Jurkat, Clone E6-1 (cell line): ENCODE measurements at places on chromosomes 5 and 9.
A peak's percentile ranks its signal among the peaks of the same experiment; 100 is the strongest.

GRCh38 chr5:152349683-152350526 lies 55.2 kb downstream of the NMUR2 start:
- DNase-seq, result peak; percentile 28

GRCh38 chr5:95641741-95642220 lies 4.8 kb upstream of the RFESD start:
- DNase-seq, result no peak

DNA sequence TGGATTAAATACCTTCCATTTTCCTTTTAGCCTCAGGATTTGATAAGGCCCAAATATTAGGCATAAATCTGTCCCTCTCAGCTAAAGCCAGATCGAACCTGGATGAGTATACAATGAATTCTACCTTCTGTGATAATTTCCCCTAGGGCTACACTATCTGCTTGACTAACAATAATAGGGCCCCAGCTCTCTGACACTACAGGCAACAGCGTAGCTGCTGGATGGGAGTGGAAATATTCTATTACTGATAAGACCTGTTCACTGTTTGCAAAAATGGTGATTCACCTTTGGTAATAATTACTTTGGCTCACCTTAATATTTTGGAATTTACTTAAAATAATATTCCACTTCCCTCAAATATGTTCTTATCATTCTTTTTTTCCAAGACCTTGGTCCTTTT lies 644.2 kb upstream of the SEMA6A start:
- no peak for DNase-seq

DNA sequence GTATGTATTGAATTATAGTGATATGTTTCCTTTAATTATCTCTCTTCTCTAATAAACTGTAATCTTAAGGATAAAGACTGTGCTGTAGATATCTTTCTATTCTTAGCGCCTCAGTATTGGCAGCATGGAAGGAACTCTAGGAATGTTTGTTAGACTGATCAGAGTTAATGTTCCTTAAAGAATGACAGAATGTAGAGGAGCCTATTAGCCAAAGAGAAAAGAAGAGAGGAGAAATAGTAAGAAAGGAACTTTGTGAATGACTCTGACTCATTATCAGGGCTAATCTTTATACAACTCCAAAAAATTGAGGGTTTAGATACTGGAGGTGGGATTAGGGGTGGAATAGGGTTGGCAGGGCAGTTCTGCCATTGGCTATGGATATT lies 59.0 kb upstream of the NUDT12 start:
- DNase-seq, result no peak

DNA sequence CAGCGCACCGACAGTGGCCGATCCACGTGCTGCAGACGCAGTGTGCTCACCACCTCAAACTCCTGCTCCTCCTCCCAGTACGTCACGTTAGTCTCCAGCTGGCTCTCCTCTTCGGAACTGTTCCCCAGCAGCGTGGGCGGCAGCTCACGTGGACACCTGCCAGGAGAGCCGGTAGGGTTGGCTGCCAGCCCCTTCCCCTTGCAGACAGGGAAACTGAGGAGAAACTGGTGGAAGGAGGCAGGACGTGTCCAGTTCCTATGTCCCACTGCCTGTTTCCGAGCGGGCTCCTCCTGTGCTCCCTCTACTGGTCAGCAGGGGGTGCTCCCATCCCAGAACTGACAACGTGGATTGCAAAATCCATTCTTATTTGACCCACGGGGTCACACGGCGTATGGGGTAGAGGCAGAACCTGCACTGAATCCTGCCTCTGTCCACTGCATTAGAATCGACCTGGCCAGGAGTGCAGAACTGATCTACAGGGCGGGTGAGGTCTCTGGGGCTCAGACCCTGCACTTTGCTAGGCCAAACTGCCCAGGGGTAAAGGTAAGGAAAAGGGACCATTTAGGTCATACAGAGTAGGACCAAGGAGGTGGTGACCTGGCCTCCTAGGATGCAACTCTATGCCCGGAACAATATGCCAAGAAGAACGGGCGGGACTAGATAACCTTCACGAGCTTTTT lies 25.7 kb downstream of the PDGFRB start:
- peak; percentile 22 for DNase-seq

DNA sequence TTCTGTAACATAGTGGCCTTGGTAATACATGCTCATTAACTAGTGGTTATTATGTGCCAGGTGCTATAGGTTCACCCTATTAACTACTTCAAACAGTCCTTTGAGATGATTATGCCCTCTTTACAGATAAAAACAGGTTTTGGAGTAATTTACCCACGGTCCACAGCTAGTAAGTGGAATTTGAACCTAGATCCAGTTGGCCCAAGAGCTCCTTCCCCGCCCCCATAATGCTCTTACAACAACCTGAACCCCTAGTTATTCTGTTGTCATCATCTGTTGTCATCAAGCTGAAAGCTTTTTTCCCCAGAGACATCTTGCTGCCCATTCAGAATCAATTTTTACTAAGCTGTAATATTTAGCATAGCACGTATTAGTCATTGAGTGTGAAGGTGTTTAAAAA lies 23.2 kb downstream of the XPA start:
- DNase-seq, result no peak

- DNase-seq, result no peak
Measured at GRCh38 chr9:89533411-89534095, 35.6 kb upstream of the SEMA4D start.

GRCh38 chr5:79471556-79471955 lies 42.4 kb downstream of the HOMER1 start:
- no peak for DNase-seq

DNA sequence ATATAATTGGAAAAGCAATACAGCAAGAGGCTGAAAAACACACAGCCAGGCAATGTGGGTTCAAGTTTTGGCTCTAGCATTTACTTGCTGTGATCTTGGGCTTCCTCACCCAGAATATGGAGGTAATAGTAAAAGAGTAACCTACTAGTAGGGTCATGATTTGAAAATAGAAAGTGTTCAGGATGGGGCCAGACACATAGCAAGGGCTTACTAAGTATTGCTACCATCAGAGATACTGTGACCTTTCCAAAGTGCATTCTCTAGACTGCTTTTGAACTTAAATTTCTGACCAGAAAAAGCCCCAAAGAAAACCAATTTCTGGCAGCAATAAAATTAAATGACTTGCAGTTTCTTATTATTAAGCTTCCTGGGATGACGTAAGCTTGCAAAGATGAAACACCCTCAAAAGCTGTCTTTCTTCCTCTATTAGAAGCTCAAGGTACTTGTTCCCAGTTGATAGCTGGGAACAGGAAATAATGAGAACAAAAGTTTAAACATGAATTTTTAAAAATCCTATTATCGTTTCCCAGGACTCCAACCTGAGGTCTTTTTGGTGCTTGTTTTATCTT lies 20.3 kb downstream of the SLC45A2 start:
- no peak for DNase-seq

DNA sequence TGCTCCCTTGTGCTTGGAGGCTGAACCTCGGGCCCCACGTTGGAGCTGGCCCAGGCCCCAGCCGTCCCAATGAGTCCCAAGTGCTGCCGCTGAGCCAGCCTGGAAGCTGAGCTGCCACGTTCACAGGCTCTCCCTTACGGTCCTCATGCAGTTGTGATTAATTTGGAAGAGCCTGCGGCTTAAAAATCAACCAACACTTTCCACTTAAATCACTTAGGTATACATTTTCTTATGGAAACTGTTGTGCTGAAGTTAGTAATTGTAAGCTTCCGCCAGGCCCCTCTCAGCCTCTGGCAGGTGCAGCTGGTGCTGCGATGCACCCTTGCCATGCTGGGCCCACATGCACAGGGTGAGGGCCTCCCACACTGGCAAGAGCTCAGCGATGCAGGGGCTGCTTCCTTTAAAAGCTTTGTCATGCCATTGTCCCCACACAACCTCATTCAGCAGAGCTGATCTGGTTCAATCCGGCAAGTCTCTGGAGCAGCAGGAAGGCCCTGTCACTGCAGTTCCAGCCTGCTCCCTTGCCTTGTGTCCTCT lies 61.0 kb downstream of the IPPK start:
- DNase-seq, result no peak

DNA sequence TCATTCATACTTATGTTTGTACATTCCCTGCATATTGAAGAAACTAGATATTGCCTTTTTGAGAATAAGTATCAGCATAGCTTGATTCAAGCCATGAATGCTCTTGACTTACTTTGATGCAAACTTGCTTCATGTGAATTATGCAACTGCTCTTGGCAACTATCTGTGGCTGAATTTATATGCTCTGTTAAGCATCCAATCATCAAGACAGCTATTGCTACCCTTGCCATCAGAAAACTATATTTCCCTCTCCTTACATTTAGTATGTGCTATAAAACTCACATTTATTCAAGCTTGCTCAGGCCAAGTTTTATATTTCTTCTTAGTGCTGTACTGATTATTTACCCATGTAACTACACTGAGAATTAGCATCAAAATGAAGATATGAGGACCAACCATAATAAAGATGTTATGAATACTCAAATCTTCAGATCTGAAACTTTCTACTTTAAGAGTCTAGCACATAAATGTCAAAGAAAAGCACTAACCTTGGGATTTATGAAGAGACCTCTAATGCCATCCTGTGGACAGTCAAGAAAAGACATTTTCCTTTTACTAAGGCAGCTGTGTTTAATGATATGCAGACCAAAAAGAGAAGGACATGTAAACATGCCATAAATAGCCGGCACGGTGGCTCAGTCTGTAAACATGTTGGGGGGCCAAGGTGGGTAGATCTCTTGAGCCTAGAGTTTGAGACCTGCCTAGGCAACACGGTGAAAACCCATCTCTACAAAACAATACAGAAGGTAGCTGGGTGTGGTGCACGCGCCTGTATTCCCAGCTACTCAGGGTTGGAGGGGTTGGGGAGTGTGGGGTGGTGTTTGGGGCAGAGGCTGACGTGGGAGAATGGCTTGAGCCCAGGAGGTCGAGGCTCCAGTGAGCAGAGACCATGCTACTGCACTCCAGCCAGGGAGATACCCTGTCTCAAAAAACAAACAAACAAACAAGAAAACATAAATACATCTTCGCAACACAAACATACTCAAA lies 267.0 kb upstream of the TYRP1 start:
- DNase-seq, result peak; percentile 4

DNA sequence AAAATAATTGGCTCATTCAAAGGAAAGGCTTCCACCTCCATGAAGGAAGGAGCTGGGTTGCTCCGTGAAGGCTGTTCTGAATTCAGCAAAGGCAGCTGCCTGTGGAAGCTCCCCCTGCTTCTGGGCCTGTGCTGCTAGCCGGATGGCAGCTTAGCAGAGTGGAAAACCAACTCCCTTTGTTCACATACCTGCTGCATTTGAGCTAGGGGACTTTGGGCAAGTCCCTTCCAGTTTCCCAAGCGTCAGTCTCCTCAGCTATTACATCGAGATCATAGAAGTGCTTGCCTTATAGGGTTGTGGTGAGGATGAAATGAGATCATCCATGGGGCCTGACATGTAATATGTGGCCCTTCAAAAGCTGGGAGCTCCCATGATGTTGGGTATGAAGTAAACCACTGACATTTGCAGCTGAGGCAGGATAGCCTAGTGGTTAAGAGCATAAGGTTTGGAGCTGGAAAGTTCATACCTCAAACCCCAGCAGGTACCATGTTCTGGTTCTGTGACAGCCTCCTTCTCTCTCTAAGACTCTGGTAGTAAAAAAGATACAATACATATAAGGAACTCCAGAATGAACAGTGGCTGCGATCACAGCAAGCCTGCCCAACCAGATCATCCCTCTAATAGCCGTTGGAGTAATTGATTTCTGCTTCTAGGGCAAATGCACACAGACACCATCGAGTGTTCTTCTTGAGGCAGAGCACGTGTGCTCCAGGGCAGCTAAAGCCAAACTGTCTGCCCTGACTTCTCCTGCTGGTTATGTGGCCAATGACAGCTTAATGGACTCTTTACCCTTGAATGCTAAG lies 11.0 kb upstream of the DENND1A start:
- DNase-seq, result no peak

- no peak for DNase-seq
Measured at GRCh38 chr9:37364751-37365360, 57.6 kb upstream of the GRHPR start.

DNA sequence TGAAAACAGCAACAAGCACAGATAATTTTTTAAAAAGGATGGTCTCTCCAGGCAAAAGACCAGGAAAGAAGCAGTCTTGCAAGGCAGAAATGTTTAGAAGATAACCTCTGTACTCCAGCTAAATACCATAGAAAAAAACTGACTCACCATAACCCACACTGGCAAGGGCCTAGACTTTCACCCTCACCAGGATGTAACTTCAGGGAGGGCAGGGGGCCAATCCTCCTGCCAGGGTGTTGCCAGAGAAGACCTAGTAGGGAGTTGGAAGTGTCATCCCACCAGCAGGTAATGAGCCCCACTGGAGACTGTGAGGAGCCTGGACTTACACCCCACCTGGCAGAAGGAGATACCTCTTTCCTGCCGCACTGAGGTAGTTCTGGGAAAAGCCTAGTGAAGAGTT lies 97.6 kb downstream of the PRELID2 start:
- DNase-seq, result no peak

DNA sequence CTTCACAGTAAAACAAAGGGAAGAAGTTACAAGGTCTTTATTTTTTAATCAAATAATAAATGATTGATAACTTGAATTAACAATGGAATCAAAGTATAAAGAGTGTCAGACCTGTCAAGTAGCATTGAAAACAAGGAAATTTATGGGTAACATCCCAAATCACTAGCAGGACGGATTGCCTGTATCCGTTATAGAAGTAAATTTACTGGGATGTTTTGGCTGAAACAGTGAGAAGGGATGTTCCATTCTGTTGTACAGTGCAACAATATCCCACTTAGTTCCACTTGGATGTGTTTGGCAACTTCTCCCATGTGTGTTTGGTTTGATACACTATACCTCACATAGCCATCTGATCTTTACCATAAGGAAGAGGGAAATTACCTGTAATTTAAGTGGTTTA lies 421.0 kb upstream of the CHD1 start:
- no peak for DNase-seq

DNA sequence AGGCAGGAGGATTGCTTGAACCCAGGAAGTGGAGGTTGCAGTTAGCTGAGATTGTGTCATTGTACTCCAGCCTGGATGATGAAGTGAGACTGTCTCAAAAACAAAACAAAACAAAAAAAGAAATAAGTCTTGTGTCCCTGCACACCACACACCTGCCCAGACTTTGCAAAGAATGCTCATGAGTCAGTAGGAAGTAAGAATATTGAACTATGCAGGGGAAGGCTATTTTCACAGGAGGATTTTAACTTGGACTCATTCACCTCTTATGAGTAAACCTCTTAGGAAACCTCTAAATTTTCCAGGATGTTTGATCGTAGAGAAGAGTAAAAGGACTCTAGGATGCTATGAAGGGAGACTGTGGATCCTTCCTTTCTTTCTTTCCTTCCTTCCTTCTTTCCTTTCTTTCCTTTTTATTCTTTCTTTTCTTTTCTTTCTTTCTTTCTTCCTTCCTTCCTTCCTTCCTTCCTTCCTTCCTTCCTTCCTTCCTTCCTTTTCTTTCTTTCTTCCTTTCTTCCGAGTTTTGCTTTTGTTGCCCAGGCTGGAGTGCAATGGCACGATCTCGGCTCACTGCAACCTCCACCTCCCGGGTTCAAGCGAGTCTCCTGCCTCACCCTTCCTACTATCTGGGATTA lies 96.7 kb upstream of the CLINT1 start:
- no peak for DNase-seq

DNA sequence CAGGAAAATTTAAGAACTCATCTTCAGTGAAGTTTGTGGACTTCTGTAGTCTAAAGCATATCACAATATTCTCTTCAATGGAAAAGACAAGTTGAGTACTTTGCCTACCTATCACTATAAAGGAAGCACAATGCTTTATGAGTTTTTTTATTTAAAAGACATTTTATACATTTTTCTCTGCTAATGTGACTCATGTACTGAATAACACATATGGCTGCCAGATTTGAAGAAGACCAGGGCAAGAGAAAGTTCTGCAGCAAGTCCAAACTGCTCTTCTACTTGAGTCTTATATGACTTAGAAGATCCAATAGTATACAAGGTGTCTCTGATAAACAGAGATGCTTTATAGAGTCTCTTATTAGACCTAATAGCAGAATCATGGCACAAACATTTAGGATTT lies 978.4 kb downstream of the TLE4 start:
- no peak for DNase-seq
